Stimulated activated CD4-positive, alpha-beta T cell treated with anti-CD3 and anti-CD28 coated beads, TNF-alpha, amount 100 ng/mL, for 48 hours (primary cell): ENCODE measurements at places on chromosomes 4 and X.

- no peak for DNase-seq
These were observed 52.8 kb upstream of the CCDC149 start for GRCh38 chr4:24965627-24966026.

DNA sequence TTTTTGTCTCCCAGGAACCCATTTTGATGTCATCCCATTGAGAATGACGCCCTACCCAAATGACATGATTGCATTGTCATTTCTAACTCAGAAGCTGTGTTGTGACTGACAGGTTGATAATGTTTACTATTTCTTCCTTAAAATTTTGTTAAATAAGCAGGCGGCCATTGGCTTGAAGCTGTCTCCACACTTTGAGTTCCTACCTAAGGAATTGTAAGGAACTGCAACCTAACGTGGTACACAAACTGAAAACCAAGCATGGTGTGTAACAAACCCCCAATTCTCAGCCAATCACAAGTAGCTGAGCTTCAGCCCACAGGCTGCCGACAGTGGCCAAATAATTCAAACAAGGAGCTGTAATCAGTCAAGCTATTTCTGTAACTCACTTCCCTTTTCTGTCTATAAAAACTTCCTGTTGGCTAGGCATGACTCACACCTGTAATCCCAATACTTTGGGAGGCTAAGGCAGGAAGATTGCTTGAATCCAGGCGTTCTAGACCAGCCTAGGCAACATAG, 2.9 kb upstream of the MND1 start:
- no peak for DNase-seq

DNA sequence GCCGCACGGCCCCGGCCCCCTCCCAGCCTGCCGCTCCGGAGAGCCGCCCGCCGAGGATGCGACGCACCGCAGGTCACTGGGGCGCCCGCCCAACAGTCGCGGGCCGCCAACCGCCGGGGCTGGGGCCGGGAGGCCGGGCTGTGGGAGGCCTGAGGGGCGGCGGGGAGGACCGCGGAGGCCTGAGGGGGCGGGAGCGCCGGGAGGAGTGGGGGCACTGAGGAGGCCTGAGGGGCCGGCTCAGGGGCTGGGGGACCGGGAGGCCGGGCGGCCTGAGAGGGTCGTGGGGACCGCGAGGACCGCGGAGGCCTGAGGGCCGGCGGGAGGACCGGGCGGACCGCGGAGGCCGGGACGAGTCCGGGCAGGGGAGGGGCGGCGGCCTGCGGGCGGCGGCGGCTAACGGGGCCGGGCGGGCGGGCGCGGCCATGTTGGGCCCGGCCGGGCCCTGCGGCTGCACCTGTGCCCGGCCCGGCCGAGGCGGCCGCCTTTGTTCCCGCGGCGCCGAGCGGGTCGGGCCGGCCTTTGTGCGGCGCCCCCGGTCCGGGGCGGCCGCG, 353 bp downstream of the NSD2 start:
- DNase-seq: no peak

- DNase-seq: no peak
These were observed 1.8 kb downstream of the ACOX3 start for GRCh38 chr4:8438743-8439142.

DNA sequence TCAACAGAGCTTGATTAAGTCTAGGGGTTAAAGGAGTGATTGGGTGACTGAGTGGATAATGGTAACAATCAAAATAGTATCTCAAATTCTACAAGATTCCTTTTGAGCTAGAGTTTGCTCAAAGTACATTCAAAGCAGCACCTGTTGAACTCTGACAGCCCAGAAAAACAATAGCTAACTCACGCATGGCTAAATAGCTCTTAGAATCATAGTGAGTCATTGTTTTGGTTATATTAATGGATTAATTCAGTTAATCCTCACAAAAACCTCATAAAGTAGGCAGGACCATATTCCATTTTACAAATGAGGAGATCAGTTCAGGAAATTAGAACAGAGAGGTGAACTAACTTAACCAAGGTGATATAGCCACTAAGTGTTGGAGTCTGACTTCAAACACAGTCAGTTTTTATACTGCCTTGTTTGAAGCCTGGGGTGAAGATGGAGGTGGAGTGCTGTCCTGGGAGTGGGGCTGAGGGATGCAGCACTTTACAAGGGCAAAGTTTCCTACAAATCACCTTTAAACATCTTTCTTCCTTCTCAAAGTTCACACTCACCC, 35.9 kb upstream of the PPM1K start:
- DNase-seq: no peak

DNA sequence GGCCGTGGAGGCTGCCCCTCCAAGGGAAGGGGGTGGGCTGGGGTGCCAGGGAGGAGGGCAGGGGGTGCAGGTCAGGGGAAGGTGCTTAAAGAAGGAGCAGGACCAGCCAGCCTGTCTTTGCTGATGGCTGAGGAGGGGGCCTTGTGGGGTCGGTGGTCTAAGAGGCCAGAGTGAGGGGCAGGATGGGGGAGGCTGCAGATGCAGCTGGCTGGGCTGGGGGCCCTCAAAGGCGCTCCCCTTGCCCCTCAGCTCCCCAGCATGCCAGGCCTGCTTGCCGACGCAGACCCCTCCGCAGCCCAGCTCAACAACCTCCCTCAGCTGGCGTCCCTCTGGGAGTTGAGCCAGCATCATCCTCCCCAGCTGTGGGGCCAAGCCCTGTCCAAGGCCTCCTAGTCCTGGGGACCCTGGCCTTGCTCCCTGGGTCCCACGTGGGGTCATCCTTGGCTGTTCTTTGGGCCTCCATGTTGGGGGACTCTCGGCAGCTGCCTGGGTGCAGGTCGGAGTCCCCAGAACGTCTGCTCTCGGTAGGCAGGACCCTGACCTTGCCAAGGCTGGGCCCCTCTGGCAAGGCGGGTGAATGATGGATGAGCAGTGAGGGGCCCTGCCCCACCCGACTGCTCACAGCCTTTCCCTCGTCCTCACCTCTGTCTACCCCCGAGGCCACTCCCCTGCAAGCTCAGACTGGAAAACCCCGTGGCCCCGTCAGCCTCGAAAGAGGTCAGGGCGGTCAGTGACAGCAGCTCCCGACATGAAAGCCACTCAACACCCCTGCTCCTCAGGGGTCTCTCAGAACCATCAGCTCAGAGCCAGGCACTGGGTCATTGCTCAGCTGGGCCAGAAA, 119.4 kb downstream of the FAM53A start:
- DNase-seq: no peak

GRCh38 chrX:11887175-11887574, 129.1 kb downstream of the MSL3 start:
- no peak for DNase-seq

- DNase-seq: no peak
These were observed 54.6 kb upstream of the LHFPL1 start for GRCh38 chrX:112734290-112734689.

DNA sequence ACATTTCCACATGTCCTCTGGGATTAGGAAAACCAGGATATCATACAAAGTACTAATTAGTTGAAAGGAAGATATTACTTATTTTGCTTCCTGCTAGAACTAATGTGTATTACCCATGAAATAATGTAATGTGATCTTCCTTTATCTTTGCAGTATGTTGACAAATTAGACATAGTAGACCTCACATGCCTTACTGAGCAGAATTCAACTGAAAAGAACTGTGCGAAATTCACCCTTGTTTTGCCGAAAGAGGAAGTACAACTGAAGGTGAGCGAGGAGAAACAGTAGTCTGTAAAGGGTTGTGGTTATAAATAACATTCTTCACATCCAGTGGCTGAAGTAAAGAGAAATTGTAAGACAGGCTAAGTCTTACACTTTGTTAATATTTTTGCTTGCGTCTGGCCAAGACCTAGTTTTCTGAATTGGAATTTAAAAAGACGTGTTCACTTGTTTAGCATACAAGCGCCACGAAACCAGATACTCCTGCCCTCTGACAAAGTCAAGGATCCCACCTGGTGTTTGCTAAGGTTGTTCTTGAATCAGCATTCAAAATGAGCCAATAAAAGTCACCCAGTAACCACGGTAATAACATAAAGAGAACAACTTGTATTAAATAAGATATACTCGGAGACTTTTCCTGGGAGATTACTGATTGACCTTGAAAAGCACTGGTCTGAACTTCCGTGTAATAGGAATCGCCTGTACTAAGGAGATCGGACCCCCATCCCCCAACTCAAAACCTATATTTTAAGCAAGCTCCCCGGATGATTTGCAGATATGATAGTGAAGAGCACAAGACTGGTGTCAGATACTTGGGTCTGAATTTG, 16.9 kb downstream of the STAP1 start:
- DNase-seq: no peak

DNA sequence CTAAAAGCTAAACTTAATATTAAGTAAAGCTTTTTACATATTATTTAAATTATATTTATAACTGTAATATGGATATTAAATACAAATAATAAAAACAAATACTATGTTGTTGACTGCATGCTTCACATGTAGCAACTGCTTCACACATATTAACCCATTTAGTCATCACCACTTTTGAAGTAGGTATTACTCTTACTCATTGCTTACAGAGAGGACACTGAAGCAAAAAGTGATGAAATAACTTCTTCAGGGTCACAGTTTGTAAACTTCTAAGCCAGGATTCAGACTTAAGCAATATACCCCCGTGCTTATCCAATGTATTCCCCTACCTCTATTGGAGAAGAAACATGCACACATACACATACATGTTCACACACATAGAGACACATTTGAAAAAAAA, 166.6 kb downstream of the DKK2 start:
- no peak for DNase-seq

DNA sequence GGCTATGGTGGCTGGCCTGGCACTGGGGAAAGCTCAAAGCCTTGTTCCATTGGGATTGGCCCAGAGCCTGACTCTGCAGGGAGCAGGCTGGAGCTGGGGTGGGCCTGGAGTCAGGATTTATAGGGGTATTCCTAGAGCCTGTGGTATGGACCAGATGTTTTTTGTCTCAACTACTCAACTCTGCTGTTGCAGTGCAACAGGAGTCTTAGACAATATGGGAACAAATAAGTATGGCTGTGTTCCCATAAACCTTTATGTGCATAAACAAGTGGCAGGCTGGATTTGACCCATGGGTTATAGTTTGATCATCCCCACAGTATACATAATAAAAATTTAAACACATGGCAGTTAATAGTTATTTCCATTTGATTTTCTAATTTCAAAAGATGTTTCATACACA, 557.9 kb upstream of the ARX start:
- no peak for DNase-seq

DNA sequence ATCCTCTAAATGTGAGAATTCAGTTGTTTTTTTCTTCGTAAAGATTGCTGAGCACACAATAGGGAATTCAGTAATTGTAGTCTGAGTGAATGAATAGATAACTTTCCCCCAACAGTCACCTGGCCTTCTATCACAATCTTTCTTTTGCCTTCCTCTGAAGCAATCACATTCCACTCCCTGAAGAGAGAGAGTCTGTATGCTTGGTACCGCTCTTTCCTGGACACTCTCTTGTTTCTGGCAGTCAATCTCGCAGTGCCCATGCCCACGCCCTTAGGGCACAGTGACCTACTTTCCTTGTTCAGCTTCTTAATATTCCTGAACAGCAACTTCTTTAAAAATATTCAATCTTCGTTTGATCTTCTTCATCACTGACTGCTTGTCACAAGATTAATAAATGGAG, 255.9 kb downstream of the ADAMTS3 start:
- DNase-seq: no peak

DNA sequence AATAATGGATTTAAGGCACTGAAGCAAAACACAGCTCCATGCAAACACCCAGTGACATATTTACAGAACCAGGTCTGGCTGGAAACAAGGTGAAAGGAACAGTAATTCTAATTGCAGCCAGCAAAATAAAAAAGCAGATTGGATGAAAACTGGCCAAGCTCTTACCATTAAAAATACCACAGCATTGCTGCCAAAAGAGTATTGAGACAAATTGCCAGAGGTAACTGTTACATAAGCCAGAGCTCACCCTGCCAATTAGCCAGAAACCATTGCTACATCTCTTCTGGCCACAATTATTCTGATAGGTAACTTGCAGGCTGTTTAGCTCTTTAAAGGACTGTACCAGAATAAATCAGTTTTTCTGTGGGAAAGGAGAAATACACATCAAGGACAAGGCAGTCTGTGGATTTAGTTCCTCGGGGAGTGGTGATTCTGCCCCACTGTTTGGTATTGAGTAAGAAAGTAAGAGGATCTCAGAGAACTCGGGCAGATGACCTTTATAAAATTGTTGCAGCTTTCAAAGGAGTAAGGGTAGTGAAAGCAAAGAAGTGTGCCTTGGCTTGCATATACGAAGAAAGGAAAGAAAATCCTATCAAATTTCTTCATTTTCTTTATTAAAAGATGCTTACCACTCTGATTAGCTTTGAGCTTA, 369.5 kb downstream of the PPP3CA start:
- DNase-seq: no peak

- DNase-seq: no peak
These were observed 394.0 kb upstream of the IGFBP7 start for GRCh38 chr4:57504139-57504538.

DNA sequence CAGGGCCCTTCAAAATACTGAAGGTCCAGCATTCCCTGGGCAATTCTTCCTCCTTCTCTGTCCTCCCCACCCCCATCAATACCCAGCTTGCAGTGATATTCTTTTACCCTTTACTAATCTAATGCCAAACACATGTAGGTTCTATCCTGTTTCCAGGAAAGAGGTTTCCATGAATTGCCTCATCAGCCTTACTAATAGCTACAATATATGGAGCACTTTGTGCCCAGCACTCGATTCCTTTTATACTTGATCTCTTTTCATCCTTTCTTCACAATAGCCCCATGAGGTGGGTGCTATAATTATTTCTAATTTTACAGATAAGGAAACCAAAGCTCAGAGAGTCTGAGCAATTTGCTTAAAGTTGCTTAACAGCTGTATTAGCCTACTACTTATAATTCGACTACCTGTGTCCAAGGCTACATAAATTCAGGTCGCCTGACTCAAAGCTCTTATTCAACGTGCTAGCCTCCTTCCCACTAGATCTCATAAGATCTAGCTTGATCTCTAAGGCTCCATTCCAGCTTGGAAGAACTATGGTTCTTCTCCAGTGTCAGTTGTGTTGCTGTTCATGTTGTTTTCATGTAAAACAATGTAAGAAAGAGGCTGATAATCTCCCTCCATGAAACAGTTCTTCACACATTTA, 229.6 kb upstream of the PGRMC2 start:
- DNase-seq: no peak

GRCh38 chrX:54492340-54492739, 3.7 kb downstream of the FGD1 start:
- no peak for DNase-seq

DNA sequence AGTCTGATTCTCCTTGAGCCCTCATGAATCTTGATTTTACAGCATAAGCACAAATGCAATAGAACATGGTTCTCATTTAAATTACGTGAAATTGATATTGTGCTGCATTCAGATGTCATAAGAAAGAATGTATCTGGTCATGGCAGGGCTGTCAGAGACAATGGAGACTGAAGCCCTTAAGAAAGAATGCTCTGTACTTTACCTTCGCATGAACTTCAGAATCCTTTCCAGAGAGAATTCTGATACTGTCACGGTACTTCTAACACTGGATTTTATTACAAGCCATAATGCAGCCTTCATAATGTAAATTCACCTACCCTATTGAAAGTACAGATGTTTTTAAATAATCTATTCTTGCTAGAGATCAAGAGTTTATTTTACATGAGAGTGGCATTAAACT, 677.9 kb upstream of the ADGRL3 start:
- DNase-seq: no peak

GRCh38 chr4:79788884-79789283, 284.1 kb downstream of the ANTXR2 start:
- DNase-seq: no peak

- DNase-seq: no peak
These were observed 154.2 kb downstream of the RAB28 start for GRCh38 chr4:13329963-13330362.
